Central memory CD8-positive, alpha-beta T cell (primary cell): ENCODE measurements at places on chromosomes 6 and 20.

- H3K36me3 ChIP-seq: peaks cover 20% of the 10 kb centered on the region
- H3K4me3 ChIP-seq: peak within 1 kb of the TSS; percentile 86
- no peaks in the 10 kb centered on the region for H3K27me3 ChIP-seq
- no peak for DNase-seq
- peak within 1 kb of the TSS; percentile 86 for H3K27ac ChIP-seq
Measured at GRCh38 chr6:36129941-36130666, at the start of gene MAPK13. Gene MAPK13, plus strand, starts transcription at chr6:36130513. Its CDS starts 70 bp downstream, at chr6:36130583.

DNA sequence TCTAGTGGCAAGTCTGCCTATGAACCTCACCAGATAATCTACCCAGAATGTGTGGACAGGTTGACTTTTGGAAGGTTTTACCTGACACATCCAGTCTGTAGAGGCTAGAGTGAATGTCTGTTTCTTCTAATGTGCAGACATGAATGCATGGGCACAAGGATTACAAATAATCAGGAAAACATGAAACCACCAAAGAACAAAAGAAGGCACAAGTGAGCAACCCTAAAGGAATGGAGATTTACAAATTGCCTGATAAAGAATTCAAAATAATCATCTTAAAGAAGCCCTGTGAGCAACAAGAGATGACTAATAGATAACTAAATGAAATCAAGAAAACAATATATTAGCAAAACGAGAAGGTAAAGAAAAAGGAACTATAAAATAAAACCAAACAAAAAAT lies 876.1 kb upstream of the ADGRB3 start:
- H3K36me3 ChIP-seq: no peaks in the 10 kb centered on the region
- H3K27me3 ChIP-seq: no peaks in the 10 kb centered on the region
- H3K4me1 ChIP-seq: no peaks in the 10 kb centered on the region
- no peak overlapping the region for H3K4me3 ChIP-seq
- DNase-seq: no peak

DNA sequence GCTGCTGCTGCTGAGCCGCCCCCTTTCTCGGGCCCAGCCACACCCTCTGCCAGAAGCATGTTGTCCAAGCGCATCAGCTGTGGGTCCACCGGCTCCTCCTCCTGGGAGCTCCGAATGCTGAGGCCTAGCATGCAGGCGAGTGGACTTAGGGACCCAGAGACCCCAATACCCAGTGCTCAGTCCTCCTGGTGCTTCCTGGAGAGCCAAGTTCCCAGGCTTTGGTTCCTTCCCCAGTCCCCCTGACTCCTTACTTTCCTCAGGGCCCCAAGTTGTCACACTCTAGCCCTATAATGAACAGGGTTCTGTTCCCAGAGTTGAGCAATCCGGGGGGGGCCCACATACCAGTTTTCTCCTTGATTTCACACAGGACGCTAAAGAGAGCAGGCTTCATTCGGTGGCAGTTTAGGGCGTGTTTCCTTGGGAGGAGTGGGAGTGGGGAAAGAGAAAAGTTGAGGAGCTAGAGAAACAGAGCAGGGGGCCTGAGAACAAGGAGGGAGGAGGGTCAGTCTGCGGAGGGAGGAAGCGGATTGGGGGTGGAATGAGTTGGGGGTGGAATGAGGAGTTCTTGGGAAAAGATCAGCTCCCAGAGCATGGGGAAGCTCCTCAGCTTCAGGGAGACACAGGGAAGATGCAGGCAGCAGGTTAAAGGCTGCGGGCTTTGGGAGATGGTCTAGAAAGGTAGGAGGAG lies 1.5 kb downstream of the PBX2 start:
- DNase-seq: no peak
- no peaks in the 10 kb centered on the region for H3K27me3 ChIP-seq
- peaks cover 49% of the 10 kb centered on the region for H3K36me3 ChIP-seq
- peaks cover 64% of the 10 kb centered on the region for H3K4me1 ChIP-seq

DNA sequence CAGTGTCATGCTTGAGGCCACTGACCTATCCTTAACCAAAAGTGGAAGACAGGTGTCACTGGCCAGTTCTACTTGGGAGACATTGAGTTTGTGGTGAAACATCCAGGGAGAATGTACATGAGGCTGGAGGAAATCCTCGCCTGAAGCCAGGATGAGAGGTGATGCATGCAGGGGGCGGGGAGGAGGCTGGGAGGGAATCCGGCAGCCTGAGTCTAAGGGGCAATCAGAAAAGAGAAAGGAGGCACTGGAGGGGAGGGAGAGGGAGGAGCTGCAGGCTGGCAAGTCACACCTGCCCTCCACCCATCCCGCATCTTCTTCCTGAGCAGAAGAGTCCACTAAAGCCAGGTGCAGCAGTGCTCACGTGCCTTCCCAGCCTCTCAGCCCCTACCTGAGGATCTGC lies 14.9 kb upstream of the DDO start:
- H3K4me3 ChIP-seq: no peak overlapping the region
- no peaks in the 10 kb centered on the region for H3K36me3 ChIP-seq
- DNase-seq: no peak
- H3K4me1 ChIP-seq: no peaks in the 10 kb centered on the region
- peaks cover 47% of the 10 kb centered on the region for H3K27me3 ChIP-seq
